AG04450 (cell line): ENCODE measurements at places on chromosomes 3 and 15.

- no peak for DNase-seq
Observed at GRCh38 chr15:59611276-59612260, at the start of gene GCNT3. Gene GCNT3, plus strand, starts transcription at chr15:59611783. Its CDS starts 6,456 bp downstream, at chr15:59618239.

DNA sequence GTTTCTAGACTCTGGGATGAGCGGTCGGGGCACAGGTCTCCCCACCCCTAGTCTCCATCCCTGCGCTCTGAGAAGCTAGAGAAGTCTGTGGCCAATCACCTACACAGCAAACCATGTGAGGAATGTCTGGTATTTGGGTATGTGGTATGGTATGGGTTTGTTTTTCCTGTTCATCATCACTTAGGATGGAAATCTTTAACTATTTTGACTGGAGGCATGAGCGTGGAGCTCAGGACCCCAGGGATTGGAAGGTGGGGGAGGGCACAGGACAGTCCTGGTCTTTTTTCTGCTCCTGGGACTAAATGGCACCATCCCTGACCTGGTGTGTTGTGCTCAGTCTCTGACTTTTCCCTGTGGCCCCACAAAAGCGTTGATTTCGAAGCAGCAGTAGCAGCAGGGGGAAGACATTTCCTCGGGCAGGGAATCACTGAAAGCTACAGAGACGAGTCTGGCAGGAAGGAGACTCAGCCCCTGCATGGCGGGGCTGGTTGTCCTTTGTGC lies 191.7 kb upstream of the TPM1 start:
- peak; percentile 56 for DNase-seq

DNA sequence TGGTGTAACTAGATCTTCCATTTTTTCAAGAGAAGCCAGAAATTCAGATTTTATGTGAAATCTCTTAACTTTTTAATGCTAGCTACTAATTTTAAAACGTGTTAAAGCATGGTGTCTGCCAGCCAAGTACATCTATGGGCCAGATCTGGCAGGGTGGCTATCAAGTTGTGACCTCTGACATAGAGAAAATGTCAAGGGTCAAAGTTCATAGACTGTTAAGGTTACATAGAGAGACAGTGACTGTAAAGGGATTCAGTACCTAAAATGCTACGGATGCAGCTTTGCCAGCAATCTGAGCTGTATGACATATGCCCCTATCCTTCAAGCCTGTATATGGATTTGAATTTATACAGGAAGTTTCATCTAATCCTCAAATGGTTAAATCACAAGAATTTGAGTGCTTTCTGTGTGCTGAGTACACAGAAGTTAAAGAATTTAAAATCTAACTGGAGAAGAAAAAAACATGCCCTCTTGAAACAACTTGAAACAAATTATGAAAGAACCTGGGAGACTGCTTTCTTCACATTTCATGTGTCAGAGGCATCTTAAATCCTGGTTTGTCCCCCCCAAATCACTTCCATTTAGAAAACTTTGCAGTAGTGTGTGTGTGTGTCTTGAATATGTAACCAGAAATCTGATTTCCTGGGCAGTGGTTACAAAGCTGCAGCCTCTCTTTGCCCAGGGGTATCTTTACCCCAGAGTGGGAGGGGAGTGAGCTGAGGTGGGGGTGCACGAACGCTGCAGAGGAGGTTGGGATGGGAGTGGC lies 895 bp upstream of the ARHGAP31 start:
- DNase-seq, result no peak

DNA sequence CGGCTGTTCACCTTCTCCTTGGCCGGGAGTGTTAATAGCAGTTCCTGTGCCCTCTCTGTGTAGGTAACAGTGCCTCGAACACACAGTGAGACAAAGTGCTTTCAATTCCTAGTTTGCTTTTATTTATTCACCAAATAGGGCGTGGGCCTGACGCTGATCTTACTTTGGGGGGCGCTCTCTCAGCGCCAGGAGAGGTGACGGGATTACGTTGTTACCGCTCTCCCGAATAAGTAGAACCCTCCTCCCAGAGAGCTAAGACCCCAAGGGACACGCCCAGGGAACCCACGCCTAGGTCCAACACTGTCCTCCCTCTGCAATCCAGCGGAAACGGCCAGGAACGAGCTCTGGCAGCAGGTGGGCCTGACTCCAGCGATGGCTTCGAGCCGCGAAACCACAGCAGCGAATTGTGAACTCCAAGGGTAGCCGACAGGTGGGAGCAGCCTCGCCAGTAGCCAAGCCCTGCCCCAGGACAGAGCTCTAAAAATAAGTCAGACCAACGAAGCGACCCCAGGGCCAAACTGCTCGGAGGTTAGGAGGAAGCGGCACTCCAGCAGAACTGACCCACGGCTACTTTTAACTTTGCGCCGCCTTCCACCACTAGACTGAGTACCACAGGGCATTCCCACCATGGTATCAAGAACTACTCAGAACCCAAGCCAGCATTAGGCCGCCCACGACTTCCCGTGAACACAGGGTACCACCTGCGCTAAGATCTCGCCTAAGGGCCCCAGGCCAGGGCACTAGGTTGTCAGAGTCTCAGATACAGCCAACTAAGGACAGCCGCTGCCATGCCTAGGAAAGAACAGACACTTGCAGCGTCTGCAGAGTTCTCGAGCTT lies 1.6 kb upstream of the SIN3A start:
- no peak for DNase-seq

GRCh38 chr3:49411535-49411967 lies 225 bp downstream of the RHOA start:
- DNase-seq, result no peak

DNA sequence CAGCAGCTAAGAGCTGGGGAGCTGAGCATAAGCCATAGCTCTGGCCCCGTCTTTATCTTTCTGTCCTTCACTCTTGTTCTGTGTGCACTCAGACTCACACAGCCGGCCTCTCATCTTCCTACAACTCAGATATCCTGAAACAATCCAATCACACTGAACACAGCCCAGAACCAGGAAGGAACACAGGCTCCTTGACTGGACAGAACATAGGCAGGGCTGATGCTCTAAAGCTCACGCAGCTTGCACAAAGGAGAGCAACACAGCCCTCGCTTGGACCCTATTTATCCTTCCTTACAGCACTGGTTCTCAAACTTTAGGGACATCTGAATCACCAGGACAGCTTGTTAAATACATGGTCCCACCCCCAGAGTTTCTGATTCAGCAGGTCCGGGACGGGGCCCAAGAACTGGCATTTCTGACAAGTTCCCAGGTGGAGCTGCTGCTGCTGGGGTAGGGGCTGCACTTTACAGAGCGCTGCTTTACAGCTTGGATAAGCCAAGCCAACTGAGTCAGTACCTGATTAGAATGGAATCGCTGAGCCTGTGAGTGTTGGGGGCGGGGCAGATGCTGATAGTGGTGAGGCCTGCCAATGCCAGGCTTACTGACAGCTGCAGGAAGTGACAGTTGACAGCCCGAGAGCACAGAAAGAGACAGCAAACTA lies 65.1 kb downstream of the MRPL46 start:
- no peak for DNase-seq

DNA sequence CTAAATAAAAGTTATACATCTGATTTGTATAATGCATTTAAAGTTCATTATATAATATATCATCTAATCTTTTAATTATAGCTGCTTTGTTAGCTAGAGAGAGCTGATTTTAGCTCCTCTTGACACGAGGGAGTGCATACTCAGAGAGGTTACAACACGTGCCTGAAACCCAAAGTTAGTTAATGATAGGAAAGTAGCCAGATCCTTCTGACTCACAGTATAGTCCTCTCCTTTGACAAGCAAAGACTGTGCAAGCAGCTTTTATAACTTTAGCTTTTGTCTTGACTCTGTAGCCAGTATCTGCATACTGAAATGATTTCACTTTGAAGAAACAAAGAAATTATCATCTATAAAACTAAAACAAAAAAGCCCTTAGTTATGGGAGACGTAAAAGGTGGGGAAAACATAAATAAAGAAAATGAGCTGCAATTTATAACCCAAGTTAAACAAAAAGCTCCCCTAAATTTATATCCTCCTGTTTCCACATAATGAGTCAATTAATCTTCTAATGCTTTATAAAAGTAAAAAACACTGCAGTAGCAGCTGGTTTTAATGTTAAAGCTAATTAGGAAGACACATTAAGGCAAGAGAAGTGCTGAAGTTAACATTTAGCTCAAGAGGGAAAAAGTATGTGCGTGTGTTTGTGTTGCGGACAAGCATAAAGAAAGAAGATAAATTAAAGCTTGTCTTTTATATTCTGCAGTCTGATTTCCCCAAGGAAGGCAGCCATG lies 13.1 kb downstream of the GABRR3 start:
- DNase-seq, result peak; percentile 20

DNA sequence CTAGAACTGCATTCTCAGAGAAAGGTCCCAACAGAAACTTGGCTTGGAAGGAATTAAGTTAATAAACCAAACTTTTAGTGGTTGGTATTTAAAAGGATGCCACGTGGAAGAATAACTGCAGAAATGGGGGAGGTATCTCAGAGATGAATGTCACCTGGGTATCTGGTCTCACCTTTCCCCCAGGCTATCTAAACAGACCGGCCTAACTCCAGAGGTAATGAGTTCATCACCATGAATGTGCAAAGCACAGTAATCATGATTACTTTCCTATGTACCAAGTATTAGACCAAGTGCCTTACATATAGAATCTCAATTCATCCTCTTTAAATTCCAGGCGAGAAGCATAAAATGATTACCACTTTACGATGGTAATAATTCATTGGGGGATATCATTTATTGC lies 80.8 kb downstream of the FBN1 start:
- DNase-seq, result no peak

DNA sequence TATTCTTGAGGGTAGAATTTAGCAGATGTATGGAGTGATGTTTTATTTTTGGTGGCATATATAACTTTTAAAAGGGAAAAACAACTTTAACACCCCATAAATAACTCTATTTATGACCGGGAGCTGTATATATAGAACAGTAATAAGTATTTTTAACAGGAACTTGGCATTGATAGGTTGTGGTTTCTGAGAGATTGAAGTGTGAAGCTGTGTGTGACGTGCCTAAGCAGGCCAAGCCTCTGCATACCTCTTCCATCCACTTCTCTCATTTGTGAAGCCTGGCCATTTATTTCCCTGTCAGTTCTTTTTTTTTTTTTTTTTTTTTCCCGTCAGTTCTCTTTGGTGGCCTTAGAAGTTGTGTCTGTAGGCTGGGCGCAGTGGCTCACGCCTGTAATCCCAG lies 23.0 kb downstream of the RBM5 start:
- no peak for DNase-seq

DNA sequence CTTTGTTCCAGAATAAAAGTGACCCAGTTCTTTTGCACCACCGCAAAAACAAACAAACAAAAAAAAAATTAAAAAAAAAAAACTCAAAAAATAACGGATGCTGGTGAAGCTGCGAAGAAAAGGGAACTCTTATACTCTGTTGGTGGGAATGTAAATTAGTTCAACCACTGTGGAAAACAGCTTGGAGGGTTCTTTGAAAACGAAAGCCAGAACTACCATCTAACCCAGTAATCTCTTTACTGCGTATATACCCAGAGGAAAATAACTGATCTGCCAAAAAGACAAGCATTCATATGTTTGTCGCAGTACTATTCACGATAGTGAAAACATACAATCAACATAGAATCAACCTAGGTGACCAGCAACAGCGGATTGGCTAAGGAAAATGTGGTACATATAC lies 298.9 kb upstream of the CBLB start:
- DNase-seq, result no peak

DNA sequence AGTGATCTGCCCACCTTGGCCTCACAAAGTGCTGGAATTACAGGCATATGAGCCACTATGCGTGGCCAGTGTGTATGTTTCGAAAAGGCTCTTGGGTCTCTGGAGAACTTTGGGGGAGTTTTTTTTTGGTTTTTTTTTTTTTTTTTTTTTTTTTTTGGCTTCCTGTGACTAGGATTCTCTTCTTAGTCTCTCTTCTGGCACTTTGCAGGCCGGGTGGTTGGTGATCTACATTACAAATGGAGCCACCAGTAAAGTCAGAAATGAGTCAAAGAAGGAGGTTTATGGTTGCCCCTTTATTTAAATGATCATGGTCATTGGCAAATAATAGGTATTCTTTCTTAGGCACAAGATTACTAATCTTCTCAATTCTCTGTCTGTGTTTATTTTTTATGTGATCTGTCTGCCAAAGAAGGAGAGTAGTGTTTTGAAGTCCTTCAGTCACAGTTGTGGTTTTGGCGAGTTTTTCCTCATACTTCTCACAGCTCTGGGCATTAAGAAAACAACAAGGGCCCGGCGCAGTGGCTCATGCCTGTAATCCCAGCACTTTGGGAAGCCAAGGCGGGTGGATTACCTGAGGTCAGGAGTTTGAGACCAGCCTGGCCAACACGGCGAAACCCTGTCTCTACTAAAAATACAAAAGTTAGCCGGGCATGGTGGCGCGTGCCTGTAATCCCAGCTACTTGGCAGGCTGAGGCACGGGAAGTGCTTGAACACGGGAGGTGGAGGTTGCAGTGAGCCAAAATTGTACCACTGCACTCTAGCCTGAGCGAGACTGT lies 38.3 kb downstream of the PDE8A start:
- DNase-seq, result no peak

- no peak for DNase-seq
Observed at GRCh38 chr3:31065765-31066164, 171.3 kb upstream of the GADL1 start.

DNA sequence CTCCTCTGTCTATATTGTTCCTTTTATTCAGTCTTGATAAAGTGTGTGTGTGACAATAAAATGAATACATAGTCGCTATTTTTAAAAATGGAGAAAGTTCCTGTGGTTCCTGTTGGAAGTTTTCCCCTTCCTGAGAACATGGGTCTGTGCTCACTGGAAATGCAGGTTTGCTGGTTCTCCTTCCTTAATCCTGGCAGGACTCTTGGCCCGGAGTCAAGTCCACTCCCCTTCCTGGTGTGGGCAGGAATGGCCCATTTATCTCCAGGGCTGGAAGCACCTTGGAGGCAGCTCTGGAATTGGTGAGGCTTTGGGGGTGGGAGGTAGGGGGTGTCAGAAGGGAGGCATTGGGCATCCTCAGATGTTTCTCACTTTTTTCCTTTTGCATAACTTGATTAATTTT lies 30.1 kb downstream of the FOXL2 start:
- DNase-seq, result no peak

GRCh38 chr3:36484386-36484785 lies 104.1 kb downstream of the STAC start:
- no peak for DNase-seq

DNA sequence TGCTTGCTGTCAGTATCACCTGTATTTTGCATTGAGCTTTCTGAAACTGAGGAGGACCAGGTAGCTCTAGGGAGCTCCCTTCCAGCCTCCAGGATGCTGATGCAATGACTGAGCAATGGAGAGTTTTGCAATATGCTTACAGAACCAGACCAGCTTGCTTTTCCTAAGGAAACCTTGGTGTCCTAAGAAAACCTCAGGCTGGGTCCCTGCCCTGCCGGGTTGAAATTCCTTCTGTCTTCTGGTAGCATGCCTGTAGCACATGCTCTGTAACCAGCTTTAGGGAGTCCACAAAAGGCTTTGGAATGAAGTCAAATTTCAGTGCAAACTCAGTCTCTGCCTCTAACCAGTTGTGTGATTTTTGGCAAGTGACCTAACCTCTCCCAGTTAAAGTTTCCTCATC lies 65.8 kb upstream of the GSK3B start:
- DNase-seq, result peak; percentile 94
